ENCODE measurements at places on chromosomes 3 and 15.

- no peak for DNase-seq
Observed at GRCh38 chr15:77004189-77004588, 9.3 kb downstream of the PSTPIP1 start.

GRCh38 chr3:188769831-188770230 lies 401.9 kb upstream of the TPRG1 start:
- no peak for DNase-seq

- no peak for DNase-seq
Observed at GRCh38 chr15:40960925-40961324, 7.7 kb downstream of the CHAC1 start.

DNA sequence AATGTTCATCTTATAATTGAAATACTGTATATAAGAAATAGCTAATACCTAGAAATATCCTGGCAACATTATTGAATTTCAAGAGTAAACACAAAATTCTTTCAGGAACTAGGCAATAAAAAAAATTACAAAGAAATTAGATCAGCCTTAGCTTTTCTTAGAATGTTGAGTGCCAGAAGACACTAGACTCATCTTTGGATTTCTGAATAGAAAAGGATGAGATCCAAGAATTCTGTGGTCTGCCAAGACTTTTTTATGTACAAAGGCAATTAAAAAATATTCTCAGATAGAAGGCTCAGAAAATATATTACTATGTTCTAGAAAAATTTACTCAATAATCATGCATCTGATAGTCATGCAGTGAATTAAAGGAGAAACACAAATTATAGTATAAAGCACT lies 294.5 kb upstream of the CDIN1 start:
- DNase-seq = no peak

GRCh38 chr3:66031102-66031698 lies 7.5 kb downstream of the MAGI1 start:
- no peak for DNase-seq

DNA sequence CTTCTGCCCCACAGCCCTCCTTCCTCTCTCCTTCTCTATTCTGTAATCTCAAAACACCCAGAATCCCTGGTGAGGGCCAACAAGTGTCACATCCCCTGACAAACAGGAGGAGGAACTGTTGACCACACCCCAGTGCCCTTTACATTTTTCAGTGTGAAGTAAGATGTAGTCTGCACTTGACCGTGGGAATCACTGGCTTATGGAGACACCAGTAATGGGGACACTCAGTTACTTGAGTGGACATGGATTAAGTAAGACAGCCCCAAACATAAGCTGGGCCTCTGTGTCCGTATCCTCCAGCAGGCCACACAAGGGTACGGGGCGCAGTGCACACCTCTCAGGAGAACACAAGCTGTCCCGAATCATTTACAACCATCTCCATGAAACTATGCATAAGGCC lies 28.4 kb upstream of the LIMD1 start:
- DNase-seq = no peak

GRCh38 chr3:195080571-195081151 lies 190.3 kb downstream of the XXYLT1 start:
- DNase-seq = no peak

- peak; percentile 44 for DNase-seq
Observed at GRCh38 chr3:42118762-42119361, 27.7 kb downstream of the TRAK1 start.

GRCh38 chr3:71358243-71358642 lies 225.3 kb downstream of the FOXP1 start:
- DNase-seq = no peak

GRCh38 chr3:177084616-177085015 lies 112.7 kb downstream of the TBL1XR1 start:
- DNase-seq = no peak

DNA sequence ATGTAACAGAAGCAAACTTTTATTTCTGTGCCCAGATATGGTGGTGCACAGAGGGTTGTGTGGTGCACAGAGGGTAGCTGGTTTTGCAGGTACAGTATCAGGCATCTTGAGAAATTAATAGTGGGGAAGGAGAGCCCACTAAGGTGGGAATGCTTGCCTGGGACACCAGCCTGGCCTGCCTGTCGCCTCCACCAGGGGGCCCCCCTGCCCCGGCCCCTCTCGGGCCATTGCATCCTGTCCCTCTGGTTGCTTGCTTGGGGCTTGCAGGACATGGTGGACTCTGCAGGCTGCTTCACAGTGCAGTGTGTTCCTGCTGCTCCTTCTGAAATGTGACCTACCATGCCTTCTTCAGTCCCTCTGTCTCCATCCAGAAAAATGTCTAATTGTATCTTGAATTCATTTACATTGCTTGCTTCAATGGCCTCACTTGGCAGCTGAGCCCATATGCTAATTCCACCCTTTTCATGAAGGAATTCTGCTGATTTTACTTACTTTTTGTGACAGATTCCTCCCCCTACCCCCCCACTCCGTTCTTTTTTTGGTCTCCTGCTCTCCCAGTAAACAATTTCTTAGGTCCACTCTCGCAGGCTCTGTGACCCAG lies 73.6 kb downstream of the EEFSEC start:
- peak; percentile 4 for DNase-seq

DNA sequence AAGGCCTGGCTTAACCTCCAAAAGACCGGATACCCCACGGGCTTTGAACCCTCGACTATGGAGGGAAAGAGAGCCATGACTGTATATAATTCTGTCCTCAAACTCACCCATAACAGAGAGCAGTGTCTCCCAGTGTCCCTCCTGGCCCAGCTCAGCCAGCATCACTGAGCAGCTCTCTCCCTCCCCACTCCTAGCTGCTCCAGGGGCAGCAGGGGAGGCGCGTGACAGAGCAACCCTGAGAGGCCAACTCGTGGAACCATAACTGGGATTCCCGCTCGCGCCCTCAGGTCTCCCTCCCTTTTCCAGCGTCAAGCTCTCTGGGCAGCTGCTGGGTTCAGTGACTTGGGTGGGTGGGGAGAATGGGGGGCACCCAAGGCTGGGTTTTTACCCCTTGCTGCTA lies 561 bp upstream of the CPLX3 start:
- DNase-seq = no peak

- DNase-seq = peak; percentile 4
Observed at GRCh38 chr3:190224863-190225692, 97.2 kb downstream of the CLDN1 start.

DNA sequence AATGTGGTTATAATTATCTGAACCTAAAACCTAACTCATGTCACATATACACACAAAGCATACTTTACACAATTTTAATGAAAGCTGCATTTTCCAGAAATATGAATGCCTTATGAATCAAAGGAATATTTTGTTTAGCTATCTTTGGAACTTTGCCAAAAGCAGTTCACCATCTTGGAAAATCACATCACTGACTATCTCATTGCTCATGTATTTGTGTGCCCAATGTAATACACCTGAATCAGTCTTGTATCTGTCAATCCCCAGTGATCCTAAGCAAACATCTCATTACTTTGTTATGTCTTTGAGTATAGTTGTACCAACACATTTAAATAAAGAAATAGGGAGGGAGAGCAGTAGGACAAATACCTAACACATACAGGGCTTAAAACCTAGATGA lies 15.6 kb upstream of the CD47 start:
- no peak for DNase-seq

DNA sequence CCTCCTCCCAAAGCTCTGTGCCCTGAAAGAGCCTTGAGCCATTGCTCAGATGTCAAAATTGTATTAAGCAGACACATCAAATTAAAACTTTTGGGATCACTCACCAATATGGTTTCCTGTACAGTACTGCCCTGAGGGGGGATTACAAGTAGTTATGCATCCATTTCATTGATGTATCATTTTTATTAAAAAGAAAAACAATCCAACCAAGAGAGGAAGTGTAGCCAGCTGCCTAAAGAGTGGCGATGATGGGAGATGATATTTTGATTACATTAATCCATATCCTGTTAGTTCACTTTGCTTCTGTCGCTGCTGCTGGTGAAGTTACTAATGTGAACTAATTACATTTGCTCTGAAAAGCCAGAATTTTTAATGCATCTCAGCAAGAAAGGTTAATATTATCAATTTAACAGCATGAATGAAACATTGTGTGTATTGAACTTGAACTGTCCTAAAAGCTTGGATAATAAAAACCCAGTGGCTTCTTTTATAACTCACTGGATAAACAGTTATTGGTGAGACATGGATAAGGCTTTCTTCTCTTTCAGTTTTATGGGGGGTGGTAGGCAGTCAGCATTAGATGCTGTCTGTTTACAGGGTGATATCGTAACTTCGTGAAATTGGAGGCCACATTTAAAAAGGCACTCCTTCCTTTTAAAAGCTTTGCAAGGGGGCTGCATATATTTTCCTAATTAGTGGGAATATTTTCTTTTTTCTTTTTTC lies 87.7 kb downstream of the IGF1R start:
- DNase-seq = no peak

DNA sequence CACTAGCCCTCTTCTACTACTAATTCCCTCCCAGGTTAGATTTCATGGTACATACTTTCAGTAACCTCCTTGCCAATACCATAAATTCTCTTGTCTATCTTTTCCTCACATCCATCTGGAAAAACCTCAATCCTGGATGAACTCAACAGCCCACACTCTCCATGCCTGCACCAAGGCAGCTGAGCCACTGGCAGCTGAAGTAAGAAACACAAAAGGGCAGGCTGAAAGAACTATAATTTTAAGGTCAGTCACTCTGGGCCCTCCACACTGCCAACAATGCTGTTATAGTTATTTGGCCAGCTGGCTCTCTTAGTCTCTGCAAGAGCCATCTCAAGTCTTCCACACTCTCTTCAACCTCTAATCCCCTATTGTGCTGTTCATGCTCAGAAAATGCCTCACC lies 15.1 kb upstream of the TIPARP start:
- DNase-seq = no peak

GRCh38 chr15:85924088-85924487 lies 129.4 kb upstream of the KLHL25 start:
- no peak for DNase-seq

- peak; percentile 84 for DNase-seq
Observed at GRCh38 chr3:72123908-72124441, 339.0 kb upstream of the PROK2 start.

- DNase-seq = no peak
Observed at GRCh38 chr3:11610044-11610671, 33.6 kb downstream of the VGLL4 start.

- no peak for DNase-seq
Observed at GRCh38 chr3:62095756-62096155, 277.6 kb downstream of the FEZF2 start.

DNA sequence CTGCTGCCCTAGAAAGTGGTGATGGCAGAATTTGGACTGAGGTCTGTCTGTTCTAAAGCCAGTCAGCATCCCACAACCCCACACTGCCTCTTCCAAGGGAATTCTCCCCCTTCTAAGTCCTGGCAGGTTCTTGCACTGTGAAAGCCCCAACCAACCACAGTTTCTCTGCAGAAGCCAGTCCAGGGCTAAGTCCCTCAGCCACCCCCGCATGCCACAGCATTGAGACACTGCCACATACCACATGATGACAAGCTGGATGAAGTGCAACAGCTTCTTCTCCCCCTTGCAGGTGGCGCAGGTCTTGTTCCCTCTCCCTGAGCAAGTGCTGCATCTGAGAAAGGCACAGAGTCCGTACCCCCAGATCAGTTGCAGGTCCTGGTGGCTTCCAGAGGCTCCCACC lies 18.6 kb downstream of the SSUH2 start:
- DNase-seq = no peak

- DNase-seq = no peak
Observed at GRCh38 chr3:188712248-188712924, 459.4 kb upstream of the TPRG1 start.

DNA sequence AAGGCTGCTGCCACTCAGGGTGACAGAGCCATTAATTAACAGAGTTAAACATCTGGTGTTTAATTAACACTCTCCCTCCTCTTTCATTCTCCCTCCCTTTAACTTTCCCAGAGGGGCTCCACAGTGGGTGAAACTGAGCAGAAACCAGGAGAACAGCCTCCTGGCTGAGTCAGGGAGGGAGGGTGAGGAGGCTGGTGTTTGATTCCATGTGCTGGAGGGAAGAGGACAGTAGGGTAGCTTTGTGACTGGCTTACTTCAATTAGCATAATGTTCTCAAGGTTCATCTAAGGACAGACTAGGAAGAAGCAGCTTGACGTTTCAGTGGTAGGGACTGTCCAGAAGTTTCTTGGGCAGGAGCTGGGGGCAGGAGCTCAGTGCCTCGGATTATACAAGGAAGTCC lies 62.8 kb downstream of the SEMA5B start:
- DNase-seq = no peak

- DNase-seq = no peak
Observed at GRCh38 chr15:79640206-79640605, 208.1 kb downstream of the MINAR1 start.

DNA sequence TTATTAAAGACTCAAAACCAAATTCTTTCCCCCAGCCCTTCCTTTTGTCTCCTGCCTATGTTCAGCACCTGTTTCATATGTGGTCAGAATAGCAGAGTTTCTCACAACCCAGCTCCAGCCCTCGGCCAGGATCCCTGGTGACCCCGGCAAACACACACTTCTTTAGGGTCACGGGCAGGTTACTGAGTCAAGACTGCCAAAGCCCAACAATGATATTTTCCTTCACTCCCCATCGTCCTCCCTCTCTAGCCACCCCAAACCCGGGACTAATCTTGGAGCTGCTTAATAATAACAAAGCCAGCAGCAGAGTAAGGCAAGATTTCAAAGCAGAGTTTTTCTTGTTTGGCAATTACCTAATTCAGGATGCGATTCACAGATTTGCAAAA lies 25.5 kb downstream of the RARB start:
- no peak for DNase-seq

- no peak for DNase-seq
Observed at GRCh38 chr3:107965136-107965655, 125.6 kb downstream of the CD47 start.

- no peak for DNase-seq
Observed at GRCh38 chr3:137771401-137772213, 7.5 kb downstream of the SOX14 start.

DNA sequence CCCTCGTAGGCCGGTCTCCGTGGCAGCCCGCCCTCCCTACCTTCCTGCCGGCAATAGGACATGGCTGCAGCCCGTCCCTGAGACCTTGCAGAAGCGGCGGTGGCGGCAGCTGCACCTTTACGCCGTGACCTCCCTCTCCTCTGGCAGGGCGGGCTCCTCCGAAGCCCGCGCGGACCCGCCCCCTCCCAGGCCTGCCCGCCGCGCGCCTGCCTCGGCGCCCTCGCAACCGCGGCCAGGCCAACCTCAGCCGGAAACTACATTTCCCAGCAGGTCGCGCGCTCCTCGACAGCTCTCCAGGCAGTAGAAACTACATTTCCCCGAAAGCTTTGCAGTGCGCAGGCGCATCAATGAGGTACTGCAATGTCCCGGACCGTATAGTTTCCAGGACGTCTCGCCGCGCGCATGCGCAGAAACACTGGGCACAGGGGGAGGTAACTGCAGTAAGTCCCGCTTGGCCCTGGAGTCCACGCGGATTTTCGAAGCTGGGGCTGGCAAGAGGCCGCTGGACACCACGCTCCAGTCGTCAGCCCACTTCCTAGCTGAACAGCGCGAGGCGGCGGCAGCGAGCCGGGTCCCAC lies at the start of the genes CHCHD4 and TMEM43:
Gene CHCHD4 (minus strand): TSS at position 256 of the 578 bp plus-strand sequence. CDS start 194 bp downstream, at position 62.
Gene TMEM43 (plus strand): TSS at position 438 of the 578 bp plus-strand sequence. CDS start 142 bp downstream, outside the sequence.
- DNase-seq = peak; percentile 98

DNA sequence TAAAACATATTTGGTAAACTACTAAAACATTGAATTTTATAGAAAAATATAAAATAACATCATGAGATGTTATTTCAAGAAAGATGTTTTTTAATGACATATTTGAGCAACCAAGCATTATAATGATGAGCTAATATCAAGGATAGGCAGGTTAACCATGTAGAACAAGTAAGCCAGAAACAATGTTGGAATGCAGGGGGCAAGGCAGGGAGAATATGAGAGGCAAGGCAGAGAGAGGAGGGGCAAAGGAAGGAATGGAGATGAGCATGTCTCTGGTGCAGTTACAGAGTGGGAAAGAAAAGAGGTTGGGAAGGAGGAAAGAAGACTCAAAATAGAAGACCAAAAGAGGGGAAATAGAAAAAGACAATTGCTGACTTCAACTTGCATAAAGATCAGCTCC lies 390.4 kb downstream of the MCTP2 start:
- no peak for DNase-seq

GRCh38 chr3:139835830-139836683 lies 98.9 kb upstream of the CLSTN2 start:
- no peak for DNase-seq
